Stimulated activated CD4-positive, alpha-beta T cell treated with anti-CD3 and anti-CD28 coated beads, Interleukin-15, amount 100 ng/mL, for 1 hour (primary cell): ENCODE measurements at places on chromosomes 11 and 22.

GRCh38 chr22:30881361-30882183, 87.0 kb downstream of the MORC2 start:
- no peak for DNase-seq

- no peak for DNase-seq
Measured at GRCh38 chr11:70159627-70160570, 43.2 kb upstream of the FADD start.

GRCh38 chr11:120800206-120800605, 223.7 kb upstream of the TBCEL start:
- DNase-seq, result no peak

- DNase-seq, result no peak
Measured at GRCh38 chr11:106420686-106421085, 343.2 kb downstream of the AASDHPPT start.

DNA sequence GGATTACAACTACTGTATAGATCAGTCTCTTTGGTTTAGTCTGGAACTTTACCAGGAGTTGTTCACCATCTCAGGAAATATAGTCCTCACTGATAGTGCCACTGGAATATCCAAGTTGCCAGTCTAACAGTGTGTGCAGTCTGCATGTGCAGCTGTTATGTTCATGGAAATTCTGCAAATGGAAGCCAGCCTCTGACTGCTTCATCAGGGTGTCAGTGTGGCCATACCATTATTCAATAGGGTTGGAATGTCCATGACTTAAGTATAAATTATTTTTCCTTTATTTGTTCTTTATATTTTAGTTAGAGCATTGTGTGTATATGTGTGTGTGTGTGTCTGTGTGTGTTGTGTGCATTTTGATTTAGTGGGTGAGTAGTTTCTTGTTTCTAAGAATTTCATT, 51.8 kb downstream of the C11orf96 start:
- no peak for DNase-seq

- no peak for DNase-seq
Measured at GRCh38 chr11:76382209-76382608, 1.1 kb downstream of the GVQW3 start.

DNA sequence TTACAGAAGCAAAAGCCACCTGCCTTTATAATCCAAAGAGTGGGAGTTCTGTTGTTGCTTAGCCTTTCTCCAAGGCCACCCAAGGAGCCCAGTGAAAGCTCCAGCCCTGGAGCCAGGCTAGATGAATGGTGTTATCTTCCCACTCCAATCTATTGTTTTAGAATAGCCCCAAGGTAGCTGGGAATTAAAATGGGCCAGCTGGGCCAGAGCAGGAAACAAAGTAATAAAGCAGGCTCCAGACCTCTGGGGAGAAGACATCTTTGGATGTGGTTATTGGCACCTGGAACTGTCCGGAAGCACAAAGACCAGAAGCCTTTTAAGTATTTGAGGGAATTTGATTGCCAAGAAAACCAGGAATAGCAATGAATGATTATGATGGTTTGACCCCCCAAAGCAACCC, 8.8 kb downstream of the C11orf96 start:
- DNase-seq, result no peak

- DNase-seq, result no peak
Measured at GRCh38 chr11:46457021-46457420, 65.4 kb upstream of the CHRM4 start.

GRCh38 chr11:96134602-96135001, 208.4 kb downstream of the MAML2 start:
- no peak for DNase-seq

GRCh38 chr11:27150098-27150497, 109.5 kb downstream of the BBOX1 start:
- DNase-seq, result no peak

- no peak for DNase-seq
Measured at GRCh38 chr22:38413085-38414008, 41.7 kb downstream of the KCNJ4 start.

GRCh38 chr11:13189561-13190426, 87.8 kb upstream of the BMAL1 start:
- no peak for DNase-seq

DNA sequence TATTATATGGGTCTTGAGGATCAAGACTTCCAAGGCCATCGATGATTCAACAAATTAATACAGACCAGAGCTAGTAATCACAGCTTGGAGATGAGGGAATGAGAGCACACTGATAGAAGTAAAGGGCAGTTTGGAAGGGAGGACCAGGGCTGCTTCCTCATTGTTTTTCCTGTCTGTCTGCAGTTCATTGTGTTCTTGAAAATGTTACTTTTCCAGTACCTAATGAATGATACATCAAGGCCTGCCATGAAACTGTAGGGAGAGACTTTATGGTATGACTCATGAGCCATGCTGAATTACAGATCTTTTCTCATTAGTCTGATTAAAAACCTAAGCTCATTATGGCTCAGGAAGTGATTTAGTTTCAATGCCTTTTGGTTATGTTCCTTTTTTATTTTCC, 855.6 kb downstream of the KCNA4 start:
- no peak for DNase-seq

- DNase-seq, result peak; percentile 34
Measured at GRCh38 chr22:37079668-37080171, 28.2 kb downstream of the KCTD17 start.

DNA sequence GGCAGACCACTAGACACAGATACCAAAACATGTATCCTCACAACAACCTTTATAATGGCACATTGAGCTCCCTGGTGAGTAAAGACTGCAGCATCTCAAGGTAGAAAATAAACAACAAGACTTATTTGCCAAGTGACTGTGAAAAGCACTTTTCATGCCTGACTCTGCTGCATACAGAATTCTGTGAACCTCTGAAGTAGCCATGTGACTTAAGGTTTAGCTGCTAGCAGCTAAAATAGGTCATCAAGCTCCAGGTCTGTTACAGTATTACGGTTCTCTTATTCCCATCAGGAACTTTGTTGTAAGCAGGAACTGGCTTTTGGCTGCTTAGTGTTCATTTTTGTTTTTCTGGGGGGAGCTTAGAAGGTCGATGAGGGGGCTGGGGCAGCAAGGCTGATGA, 139.4 kb downstream of the PAX6 start:
- DNase-seq, result no peak

- DNase-seq, result no peak
Measured at GRCh38 chr11:126917531-126918204, 82.9 kb downstream of the KIRREL3 start.

DNA sequence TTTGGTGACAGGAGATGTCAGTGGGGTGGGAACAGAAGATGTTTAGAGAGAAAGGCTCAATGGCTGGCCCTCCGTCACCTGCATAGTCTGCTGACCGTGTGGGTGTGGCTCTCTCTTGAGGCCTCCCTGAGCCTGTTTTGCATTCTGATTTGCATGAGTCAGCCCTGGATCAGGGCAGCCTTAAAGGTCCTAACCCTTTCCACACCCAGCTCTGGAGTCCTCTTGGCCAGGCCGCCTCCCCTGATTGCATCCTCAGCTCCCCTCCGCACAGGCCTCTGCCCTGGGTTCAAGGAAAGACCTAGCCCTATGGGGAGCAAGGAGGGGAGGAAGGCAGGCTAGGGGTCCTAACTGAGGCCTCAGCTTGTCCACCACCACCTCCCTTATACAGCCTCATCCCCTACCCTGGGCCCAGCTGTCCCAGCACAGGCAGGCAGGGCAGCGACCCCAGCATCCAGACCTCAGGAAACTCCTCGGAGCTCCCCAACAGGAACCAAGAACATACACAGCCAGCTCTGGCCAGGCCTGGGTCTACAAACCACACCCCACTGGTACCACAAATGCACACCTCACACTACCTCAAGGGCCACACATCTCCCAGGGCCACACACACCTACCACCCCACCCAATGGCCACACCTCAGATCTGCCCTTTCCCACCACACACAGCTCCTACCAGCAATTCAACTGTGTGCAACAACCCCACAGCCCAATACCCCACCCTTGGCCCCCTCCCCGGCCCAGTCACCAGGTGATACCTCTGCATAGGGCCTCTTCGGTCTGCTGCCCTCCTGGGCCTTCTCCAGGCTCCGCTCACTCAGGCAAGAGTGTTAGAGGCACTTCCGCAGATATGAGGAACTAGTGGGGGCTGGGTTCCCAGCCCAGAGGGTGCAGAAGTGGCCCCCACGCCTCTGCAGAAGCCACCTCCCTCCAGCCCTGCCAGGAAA, 13.7 kb downstream of the ARAP1 start:
- DNase-seq, result no peak

- DNase-seq, result no peak
Measured at GRCh38 chr11:76567261-76567660, 103.3 kb downstream of the LRRC32 start.

- DNase-seq, result no peak
Measured at GRCh38 chr22:27247701-27248434, 553.7 kb downstream of the MN1 start.

GRCh38 chr22:19772673-19773469, 12.3 kb downstream of the TBX1 start:
- no peak for DNase-seq

GRCh38 chr11:71170624-71171423, 81.6 kb downstream of the SHANK2 start:
- DNase-seq, result no peak

- DNase-seq, result no peak
Measured at GRCh38 chr11:133950421-133950820, 6.3 kb downstream of the IGSF9B start.

DNA sequence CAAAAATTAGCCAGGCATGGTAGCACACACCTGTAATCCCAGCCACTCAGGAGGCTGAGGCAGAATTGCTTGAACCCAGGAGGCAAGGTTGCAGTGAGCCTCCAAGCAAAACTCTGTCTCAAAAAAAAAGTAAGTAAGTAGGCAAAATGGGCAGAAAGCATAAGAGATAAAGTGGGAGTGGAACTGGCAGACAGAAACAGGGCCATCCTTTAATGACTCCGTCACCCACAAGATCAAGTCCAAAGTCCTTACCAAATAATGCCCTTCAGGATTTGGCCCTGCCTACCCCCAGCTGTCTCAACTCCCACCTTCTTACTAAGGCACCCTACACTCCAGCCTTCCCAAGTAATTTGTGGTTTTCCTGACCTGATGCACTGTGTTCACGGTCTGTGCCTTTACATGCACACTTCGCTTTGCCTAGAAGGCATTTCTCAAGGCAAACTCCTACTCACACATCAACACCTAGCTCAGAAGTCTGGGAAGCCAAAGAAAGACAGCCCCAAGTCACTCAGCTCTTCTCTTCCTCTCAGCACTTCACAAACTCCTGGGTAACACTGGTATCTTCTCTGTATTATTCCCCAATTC, 6.1 kb downstream of the MAPK1 start:
- no peak for DNase-seq
